ENCODE measurements at places on chromosomes 5 and 9.

GRCh38 chr5:175686396-175686795 is 28.5 kb downstream of the HRH2 start:
- no peak for DNase-seq

GRCh38 chr5:74482990-74483389 is 157.5 kb downstream of the ENC1 start:
- DNase-seq, result no peak

DNA sequence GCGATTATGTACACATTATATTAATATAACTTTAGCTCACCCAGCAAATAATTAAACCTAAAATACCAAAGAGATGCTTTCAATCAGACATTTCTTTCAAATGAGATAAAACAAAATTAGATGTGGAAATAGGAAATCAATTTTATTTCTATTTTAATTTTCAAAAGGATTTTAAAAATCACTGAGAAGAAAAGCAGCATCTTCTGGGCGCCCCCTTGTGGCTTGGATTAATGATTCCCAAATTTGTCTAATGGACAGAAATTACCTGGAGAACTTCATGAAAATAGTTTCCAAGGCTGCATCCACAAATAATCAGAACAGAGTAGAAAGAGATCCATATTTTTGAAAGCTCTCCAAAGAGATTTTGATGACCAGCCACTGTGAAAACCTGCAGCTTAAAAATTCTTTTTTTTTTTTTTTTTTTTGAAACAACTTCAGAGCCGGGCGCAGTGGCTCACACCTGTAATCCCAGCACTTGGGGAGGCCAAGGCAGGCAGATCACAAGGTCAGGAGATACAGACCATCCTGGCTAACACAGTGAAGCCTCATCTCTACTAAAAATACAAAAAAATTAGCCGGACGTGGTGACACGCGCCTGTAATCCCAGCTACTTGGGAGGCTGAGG is 50.9 kb upstream of the CEMIP2 start:
- DNase-seq, result peak; percentile 59

DNA sequence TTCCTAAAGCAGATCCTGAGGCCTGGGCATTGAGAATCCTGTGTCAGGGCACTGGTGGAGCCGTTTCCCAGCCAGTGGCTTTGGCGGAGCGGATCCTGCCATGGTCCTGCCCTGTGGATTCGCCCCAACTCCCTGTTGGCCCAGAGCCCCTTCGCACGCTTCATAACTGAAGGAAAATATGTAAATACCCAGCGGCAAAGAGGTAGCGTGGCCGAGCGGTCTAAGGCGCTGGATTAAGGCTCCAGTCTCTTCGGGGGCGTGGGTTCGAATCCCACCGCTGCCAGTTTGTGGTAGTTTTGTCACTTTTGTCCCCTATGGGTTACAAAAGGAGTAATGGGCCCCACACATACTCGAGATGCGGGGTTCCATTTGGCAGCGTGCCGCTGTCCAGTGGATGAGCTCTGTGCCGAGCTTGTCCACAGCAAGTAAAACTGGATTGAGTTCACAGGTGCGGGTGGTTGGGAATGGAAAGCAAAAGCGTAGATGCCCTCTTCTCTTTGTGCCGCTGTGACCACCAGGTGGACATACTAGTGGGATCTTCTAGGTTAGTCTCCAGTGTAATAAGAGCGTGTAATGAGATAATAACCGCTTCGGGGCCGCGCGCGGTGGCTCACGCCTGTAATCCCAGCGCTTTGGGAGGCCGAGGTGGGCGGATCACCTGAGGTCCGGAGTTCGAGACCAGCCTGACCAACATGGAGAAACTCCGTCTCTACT is 17.3 kb downstream of the TRIM7 start:
- peak; percentile 87 for DNase-seq

DNA sequence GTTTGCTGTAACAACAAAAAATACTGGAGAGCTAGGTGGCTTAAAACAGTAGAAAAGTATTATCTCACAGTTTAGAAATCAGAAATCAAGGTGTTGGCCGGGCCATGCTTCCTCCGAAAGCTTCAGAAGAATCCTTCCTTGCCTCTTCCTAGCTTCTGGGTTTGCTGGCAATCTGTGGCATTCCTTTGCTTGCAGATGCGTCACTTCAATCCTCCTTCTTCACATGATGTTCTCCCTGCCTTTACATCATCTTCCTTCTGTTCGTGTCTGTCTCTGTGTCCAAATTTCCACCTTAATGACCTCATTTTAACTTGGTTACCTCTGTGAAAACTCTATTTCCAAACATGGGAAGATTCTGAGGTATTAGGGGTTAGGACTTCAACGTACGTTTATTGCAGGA is 90.4 kb upstream of the CHD1 start:
- DNase-seq, result peak; percentile 61

DNA sequence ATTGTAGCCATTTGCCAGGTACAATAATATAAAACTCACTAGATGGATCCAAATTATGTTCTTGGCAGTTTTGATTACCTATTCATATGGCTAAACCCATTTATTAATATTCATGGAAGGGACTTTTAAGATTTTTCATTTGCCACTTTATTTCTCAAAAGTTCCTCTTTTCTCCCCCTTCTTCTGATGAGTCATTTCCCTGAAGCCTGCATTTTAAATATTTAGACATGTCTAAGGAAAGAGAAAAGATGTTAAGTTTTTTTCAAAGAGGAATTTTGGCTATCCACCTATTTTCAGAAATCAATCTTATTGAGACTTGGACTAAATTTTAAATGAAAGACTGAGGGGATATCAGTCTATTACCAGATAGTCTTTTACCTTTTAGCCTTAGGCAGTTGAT is 1189.4 kb downstream of the EFNA5 start:
- no peak for DNase-seq

DNA sequence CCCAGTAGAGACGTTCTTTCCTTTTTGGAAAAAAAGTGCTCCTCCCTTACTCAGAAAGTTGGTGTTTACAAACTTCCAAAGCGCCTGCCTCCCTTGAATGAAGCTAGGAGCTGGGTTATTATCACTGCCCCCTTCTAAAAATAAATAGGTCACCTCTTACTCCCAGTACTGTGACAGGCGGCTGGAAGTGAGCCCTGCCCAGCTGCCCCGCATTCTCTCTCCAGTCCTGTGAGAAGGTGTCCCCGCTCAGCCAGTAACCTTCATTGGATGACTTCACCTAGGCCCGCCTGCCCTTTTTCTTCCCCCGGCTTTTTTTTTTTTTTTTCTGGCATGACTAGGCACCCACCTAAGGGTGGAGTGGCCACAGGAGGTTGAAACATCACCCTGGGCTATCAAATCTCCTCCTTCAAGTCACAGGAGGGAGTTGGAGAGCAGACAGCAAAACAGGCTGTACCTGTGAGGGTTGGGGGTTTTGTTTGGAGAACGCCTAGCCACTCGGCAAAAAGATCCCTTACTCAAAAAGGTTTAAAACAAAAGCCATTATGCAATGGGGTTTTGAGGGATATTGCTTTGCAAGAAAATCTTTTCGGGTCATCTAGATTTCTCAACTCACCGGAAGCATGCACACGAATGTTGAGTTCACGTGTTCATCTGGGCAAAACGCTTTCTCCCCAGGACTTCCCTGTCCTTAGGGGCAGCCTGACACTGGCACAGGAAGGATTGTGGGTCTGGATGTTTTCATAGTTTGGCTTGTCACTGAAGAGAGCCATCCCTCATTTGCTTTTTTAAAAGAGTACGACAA is 43.3 kb upstream of the ZNF622 start:
- peak; percentile 59 for DNase-seq

GRCh38 chr5:81420039-81420667 is 26.2 kb upstream of the ACOT12 start:
- DNase-seq, result peak; percentile 95

DNA sequence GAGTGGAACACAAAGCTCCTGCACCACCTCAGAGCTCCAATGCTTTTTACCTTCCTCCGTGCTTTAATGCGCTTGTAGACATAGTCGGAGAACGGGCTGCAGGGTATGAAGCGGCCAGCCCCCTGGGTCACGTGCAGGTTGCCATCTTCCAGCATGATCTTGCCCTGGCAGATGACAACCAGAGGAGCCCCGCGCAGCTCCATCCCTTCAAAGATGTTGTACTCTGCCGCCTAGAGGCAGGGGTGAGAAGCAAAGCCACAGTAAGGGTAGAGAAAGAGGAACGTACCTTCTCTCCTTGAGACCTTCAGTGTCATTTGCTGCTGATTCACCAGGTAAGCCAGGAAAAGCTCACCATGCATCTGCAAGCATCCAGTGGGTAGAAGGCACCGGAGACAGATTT is 112.3 kb downstream of the DPYSL3 start:
- DNase-seq, result no peak

- peak; percentile 88 for DNase-seq
These were observed 53.2 kb downstream of the ZNF474 start for GRCh38 chr5:122182491-122182921.

GRCh38 chr5:102453716-102454115 is 45.1 kb downstream of the SLCO6A1 start:
- DNase-seq, result peak; percentile 1

- no peak for DNase-seq
These were observed 1.2 kb downstream of the PPARGC1B start for GRCh38 chr5:149731332-149731616.

- no peak for DNase-seq
These were observed 15.1 kb downstream of the FGF1 start for GRCh38 chr5:142670804-142671203.

DNA sequence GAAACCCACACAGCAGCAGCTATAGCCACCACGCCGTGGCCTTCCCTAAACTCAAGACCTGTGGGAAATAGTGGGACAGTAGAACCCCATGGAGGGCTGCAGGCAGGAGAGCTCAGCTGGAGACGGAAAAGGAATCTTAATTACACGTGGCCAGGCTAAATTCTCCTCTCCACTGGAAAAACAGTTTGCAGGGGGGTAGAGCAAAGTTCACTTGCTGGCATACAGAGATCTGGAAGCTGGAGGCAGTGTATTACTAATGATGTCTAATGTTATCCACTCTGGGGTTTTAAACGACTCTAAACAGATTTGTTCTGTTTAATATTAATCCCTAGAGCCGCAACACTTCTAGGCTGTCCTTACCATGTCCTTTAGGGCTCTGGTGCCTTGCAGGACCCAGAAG is 257.1 kb downstream of the SAXO1 start:
- no peak for DNase-seq

DNA sequence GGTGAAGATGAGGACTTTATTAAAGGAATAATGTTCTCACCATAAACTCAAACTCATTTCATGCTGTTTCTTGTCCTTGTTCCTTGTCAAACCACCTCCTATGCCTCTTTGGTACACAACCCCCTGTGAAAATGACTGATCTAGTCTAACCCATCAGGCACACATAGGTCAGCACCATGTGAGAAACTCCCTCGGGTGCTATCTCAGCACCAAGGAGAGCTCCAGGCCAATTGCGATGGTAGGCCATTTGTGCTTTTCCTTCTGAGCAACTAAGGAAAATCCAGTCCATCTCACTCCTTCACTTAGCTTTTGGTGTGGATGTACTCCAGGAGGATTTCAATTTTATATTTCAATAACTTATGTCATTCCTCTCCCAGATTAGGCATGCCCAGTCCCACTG is 199.8 kb downstream of the ZNF608 start:
- peak; percentile 42 for DNase-seq

DNA sequence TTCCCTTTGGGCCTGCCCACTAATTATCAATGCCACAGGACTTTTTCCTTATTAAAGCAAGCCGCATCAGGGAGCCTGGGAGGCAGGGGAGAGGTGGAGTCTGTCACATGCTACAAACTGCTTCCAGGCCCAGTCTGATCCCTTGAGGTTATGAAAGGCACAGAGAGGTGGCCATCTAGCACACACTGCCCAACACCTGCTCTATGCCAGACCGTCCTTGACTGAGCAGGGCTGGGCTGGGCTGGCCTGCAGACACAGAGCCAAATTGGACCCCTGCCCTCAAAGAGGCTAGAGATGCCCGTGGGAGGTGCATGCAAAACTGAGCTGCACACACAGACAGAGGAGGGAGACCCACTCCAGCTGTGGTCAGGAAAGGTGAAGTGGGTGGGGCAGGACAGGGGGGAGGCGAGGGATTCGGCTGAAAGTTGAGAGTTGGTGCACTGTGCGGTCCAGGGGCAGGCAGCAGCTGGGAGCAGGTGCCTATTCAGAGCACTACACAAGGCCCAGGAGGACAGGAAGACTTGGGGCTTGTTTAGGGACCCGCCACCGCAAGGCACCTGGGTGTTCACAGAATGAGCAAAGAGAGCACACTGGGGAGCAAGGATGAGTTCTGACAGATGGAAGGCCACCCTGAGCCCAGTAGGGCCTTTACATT is 36.4 kb upstream of the TCF7 start:
- DNase-seq, result no peak

GRCh38 chr9:123470121-123470782 is 114.3 kb downstream of the CRB2 start:
- DNase-seq, result peak; percentile 22

GRCh38 chr9:126650404-126651341 is 36.9 kb downstream of the LMX1B start:
- DNase-seq, result no peak

- DNase-seq, result no peak
These were observed 74.8 kb downstream of the NR3C1 start for GRCh38 chr5:143328589-143329220.

DNA sequence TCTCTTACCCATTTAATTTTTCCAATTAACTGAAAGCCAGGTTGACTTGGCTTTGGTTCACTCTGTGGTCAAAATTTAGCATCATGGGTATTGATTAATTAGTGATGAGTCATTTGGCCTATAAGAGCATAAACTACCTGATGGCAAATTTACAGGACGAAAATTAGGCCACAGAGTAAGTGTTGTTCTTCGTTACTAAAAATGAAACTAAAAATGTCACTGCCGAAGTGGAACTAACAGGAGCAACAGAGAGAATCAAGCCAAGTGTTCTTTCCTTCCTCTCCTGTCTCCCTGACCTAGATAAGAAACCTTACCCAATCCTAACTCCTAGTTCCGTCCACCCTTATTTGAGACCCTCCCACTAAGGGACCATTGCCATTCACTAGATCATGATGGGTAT is 176.9 kb downstream of the RAB3C start:
- DNase-seq, result peak; percentile 27

DNA sequence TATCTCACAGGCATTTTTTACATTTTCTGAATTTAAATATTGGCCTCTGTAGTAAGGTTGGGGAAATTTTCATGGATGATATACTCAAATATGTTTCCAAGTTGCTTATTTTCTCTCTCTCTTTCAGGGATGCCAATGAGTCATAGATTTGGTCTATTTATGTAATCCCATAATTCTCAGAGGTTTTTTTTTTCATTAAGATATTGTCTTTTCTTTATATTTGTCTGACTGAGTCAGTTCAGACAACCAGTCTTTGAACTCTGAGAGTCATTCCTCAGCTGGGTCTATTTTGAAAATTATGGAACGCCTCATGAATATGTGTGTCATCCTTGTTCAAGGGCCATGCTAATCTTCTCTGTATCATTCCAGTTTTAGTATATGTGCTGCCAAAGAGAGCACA is 223.2 kb downstream of the PCSK1 start:
- DNase-seq, result peak; percentile 33

- peak; percentile 52 for DNase-seq
These were observed 16.4 kb downstream of the JADE2 start for GRCh38 chr5:134541736-134542376.

All from cardiac fibroblast (primary cell).